ENCODE measurements at places on chromosomes 4 and X.

DNA sequence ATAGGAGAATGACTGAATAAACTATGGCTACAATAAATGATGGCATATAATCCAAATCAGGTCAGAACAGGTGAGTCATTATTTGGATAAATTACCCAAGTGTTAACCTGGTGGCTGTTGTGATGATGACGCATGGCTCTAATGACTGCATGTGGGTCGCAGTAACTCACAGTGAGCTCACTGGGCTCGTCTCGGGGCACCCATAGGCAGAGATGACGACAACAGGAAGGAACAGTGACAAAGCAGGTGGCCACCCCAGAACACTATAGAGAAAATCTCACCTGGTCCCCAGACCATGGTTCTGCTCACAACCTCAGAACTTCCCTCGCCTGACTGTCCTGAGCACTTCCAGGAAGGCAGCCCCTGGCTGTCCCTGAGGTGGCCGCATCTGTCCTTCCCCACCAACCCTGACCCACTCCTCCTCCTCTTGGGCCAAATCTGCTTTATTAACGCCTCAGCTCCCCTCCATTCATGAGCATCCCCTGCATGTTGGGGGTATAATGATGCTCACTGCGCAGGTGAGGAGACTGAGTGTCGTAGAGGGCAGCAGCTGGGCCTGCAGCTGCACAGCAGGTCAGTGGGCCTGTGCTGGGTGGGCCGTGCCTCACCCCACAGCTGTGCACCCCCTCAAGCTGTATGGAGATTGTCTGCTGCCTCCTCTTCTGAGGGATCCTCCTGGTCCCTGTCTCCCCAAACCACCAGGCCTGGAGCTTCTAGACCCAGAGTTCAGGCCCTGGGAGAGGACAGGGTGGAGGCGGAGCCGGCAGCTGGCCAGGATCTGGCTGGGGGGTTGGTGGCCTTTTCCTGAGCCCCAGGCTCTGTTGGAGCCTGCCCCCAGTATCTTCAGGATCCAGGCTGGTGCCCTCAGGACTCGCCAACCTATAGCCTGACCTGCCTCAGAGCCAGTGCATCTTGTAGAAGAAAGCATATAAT is 30.9 kb upstream of the FAM156A start:
- no peak for DNase-seq

GRCh38 chrX:135454816-135455215 is 33.1 kb downstream of the SMIM10L2A start:
- DNase-seq = no peak

- peak; percentile 63 for DNase-seq
These were observed 2.5 kb upstream of the HTRA3 start for GRCh38 chr4:8267077-8267476.

DNA sequence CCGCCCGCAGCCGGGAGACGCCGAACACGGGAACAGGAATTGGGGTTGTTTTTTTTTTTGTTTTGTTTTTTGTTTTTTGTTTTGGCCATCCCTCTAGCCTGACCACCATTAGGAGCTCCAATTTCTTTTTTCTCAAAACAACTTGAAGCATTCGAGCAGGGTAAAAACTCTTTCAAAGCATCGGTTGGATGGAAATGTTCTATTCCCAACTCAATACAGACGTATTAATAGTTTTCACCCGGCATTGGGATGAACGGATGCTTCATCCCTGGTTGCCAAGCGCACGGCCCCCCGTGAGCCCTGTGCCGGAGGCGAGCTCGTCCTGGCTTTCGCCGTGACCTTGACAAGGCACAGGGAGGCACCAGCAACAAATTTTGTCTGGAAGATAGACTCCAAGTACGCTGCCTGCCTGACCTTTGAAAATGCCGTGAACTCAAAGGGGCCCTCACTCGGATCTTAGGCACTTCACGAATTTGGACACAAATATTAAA is 352 bp upstream of the MAP3K15 start:
- no peak for DNase-seq

GRCh38 chr4:1577822-1578217 is 106.3 kb downstream of the FAM53A start:
- DNase-seq = no peak

- no peak for DNase-seq
These were observed 277.4 kb upstream of the GATB start for GRCh38 chr4:152038238-152038637.

DNA sequence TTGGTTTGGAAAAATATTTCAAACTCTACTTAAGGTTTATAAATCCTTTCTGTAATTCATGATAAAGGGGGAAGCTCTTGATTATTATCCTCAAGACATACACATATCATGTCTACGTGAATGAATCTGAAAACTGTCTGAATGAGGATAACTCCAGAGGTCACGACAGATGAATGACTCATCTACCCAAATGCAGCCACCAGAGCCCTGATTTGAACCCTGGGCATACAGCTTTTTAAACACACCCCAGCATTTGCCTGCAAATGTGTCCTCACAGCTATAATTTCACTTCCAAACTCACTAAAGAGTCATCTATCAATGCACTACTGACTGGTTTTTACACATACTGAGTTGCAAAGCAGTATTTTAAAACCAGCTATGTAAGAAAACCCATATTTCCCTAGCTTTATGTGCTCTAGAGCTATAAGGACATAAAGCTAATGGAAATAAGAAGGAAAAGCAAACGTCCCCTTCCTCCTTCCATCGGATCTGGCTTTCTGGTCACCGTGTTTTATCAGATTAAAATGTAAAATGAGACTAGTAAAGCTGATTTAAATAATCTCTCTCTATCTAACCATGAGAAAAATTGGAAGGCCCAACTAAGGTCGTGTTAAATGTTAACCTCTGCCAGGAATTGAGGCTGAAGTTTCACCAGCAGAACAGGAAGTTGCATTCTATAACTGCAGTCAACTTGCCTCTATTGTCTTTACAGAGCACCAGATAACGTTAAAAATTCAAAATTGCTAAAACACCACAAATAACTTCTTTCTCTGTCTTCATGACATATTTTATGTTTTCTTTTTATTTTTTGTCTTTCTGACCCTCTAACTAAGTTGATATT is 63.1 kb upstream of the SPP1 start:
- DNase-seq = no peak

- no peak for DNase-seq
These were observed 75.7 kb downstream of the MED28 start for GRCh38 chr4:17690135-17690534.

DNA sequence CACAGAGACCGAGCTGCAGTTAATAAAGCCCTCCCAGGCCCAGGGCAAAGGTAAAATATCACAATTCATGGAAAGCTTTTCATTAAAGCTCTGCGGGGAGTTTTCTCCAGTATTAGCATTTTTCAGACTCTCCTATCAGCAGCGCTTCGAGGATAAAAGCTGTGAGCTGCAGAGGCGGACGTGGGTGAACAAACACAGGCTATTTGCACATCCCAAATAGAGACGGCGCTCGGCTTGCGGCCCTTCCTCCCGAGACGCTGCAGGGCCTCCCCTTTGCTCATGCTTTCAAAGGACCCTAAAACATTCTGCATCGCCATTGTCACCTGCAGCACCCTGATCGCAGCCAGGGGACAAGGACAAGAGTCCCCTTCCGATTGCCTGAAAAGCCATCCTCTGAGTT is 97.3 kb downstream of the SORCS2 start:
- DNase-seq = no peak

DNA sequence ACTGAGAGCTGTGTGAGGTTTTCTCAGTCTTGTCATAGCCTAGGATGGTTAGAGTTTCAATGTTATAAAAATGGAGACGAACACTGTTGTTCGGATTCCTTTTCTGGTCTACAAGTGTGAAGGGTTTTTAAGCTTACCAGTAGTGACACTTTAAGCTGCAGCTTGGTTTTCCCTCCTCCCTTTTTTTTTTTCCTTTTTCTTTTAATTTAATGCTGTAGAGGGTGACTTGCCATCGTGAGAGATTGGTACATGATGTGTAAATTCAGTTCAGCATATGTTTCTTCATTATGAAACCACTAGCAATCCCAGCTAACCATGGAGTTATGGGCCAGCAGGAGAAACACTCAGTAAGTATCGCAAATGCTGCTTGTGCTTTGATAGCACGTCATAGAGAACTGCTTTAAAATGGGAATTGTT is 165.0 kb downstream of the RAPGEF2 start:
- no peak for DNase-seq

- no peak for DNase-seq
These were observed 1.1 kb upstream of the NXT2 start for GRCh38 chrX:109535578-109535977.

DNA sequence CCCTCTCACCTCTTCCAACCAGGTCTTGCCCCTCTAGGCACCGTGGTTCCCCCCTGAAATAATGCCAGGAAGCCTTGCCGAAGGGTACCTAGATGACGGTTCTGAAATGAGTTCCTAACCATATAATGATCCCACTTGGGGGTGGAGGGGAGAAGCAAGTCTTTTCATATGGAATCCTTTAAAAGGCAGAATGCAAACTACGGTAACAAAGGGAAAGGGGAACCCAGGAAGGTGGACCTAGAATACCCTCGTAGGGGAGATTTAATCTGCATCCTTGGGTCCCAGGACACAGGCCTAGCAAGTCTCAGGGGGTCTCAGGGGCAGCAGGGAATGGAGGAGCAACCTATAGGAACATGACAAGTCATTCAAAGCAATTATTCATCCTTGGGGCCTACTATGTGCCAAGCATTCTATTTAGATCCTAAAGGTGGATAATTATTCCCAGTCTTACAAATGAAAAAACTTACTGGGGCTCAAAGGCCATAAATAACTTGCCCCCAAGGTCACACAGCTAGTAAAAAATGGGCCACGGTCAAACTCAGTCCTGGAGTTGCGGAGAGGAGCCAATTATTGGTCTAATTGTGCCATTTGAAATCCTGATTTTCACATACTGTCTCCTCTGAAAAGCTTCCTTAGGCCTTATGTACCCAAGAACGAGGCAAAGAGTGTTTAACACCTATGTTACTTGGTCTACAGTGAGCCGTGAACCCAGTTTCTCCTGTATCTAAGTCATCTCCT is 8.8 kb downstream of the BCOR start:
- no peak for DNase-seq

- no peak for DNase-seq
These were observed 106.5 kb downstream of the TNIP2 start for GRCh38 chr4:2649604-2650114.

DNA sequence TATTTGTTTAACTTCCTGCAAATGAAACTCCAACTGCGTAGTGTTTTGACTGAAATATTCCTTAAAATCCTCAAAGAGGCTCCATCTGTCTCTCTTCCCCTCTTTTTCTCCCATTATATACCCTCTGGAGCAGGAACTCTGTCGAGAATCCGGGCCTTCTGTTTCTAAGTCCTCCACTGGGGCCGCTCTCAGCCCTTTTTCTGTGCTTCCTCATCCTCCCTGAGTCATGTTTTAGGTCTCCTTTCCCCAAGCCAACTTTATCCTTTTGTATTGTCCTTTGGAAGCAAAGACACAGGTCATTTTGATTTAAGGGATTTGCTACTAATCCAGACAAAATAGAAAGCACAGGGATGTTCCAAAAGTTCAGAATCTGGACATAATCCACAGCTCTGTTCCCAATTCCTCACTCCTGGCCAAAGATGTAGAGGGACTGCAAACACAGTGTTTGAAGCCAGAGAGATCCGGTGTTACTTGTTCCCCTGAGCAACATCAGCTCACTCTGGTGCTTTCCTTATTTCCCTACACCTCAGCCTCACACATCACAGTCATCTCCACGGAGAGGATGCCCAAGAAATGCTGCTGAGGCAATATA is 131.0 kb upstream of the KLF3 start:
- no peak for DNase-seq

- no peak for DNase-seq
These were observed 531 bp downstream of the ZNF141 start for GRCh38 chr4:337932-338758.

DNA sequence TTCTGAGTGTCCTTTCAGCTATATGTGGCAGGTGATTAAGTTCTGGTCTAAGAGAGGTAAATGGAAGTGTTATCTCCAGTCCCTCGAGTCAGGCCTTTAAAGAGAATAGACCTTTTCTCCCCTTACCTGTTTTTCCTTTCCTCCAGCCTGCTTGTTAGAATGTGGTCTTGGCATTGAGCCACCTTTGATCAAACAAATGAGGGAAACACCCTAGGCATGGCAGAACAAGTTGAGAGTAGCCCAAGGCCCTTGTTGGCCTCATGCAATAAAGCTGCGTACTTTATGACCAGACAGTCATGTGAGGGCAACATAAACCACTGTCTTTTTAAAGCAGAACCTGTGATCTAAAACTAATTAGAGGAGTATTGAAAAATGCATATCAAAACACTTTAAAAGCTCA is 13.2 kb upstream of the IL13RA2 start:
- DNase-seq = no peak

GRCh38 chr4:125225806-125226205 is 88.9 kb upstream of the FAT4 start:
- DNase-seq = no peak

- DNase-seq = no peak
These were observed 111.0 kb downstream of the DDIT4L start for GRCh38 chr4:100079264-100079663.

DNA sequence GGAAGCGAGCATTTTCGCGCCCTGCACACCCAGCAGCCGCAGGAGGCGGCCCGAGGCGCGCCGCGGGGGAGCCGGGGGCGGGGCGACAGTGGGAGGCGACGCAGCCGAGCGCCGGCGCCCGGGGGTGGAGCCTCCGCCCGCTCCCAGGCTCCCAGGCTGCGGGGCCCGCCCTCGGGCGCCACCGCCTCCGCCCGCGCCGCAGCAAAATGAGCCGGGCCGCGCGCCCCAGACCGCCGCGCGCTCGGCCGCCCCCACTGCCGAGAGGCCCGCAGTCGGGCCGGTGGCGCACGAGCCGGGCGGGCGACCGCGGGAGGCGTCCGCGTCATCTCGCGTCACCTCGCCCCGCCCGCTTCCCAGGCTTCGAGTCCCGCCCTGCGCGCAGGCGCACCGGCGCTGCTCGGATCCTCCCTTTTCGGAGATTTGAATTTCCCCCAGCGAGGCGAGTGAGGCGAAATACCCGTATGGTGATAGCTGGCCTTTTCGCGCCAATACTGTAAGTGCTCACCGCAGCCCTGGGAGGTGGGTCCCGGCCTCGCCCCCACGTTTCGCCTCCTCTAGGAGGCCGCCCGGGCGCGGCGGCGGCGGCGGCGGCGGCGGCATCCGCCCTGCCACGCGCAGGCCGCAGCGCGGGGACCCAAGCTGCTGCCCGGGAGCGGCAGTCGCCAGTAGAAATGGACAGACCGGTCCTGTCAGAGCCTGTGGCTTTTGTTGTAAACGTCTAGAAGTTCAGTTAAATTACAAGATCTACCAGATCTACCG is at the start of gene TMEM187:
TSS of gene TMEM187 (plus strand) at position 387 of the 759 bp plus-strand sequence. CDS start 9,309 bp downstream, outside the sequence.
- peak; percentile 86 for DNase-seq

- no peak for DNase-seq
These were observed 236.9 kb downstream of the DCTD start for GRCh38 chr4:182680234-182680653.

- no peak for DNase-seq
These were observed 19.8 kb upstream of the GTPBP6 start for GRCh38 chrX:338281-338835.

GRCh38 chr4:46219872-46220271 is 96.0 kb upstream of the GABRG1 start:
- DNase-seq = no peak

- DNase-seq = no peak
These were observed 1.2 kb downstream of the GEMIN8 start for GRCh38 chrX:14028473-14028872.

- DNase-seq = no peak
These were observed 145.1 kb upstream of the IL1RAPL2 start for GRCh38 chrX:104420907-104421306.

- no peak for DNase-seq
These were observed 32.7 kb upstream of the ARHGEF9 start for GRCh38 chrX:63817696-63818095.

GRCh38 chrX:47217121-47217851 is 1.2 kb upstream of the CDK16 start:
- DNase-seq = no peak

All from germinal center (tissue), 1 donor.